ENCODE measurements at places on chromosomes 2 and 18.

DNA sequence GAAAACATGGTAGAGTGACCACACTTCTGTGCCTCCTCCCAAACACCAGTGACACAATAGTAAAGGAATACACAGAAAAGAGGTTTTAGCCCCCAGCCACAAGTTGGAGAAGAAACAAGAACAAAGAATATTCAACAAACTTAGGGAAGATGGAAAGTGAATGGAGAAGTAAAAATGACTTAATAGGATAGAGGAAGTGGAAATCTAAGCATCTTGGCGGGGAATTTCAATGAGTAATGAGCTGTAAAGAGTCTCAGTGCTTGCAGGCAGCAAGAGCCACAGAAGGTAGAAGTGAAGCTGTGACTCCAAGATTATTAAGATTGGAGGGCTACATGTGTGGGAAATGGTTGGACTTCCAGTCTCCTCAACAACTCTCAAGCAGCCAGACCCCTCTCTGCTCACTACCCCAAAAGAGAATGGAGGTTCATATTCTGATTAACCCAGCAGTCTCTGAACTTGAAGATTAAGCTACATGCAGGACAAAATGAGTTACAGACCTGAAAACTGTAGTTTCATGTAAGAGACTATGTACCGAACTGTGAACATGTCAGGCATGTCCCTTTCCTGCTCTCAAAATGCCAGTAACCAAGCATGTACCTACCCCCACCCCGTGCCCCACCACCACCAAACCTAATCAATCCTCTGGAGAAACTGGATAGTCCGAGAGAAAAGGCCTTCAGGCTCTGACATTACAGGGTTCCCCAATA, 16.9 kb upstream of the HNRNPLL start:
- no peak for DNase-seq

GRCh38 chr2:228541789-228542188, 360.3 kb upstream of the SPHKAP start:
- no peak for DNase-seq

DNA sequence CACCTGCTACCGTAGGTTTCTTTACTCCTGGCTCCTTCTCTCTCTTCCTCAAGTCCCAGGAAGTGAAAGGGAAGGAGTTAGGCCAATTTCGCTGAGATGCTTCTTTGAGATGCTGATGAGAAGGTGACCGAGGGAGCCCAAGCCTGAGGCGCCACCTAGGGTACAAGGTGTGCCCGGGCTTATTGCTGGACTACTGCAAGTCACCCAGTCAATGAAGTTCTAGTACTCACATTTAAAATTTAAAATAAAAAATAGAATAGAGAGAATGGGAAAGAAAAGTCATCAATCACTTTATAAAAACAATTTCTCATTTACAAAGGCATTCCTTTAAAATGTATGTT, 45.3 kb downstream of the ACAA2 start:
- DNase-seq: no peak

GRCh38 chr2:172101821-172102390, 794 bp downstream of the DLX2 start:
- peak; percentile 31 for DNase-seq

- no peak for DNase-seq
Observed at GRCh38 chr2:237904831-237905599, 45.6 kb downstream of the RAMP1 start.

- DNase-seq: no peak
Observed at GRCh38 chr2:191041418-191042161, 27.6 kb upstream of the STAT1 start.

- no peak for DNase-seq
Observed at GRCh38 chr2:240048237-240048636, 5.1 kb downstream of the OR6B3 start.

- DNase-seq: no peak
Observed at GRCh38 chr2:30068067-30068466, 78.7 kb upstream of the YPEL5 start.

DNA sequence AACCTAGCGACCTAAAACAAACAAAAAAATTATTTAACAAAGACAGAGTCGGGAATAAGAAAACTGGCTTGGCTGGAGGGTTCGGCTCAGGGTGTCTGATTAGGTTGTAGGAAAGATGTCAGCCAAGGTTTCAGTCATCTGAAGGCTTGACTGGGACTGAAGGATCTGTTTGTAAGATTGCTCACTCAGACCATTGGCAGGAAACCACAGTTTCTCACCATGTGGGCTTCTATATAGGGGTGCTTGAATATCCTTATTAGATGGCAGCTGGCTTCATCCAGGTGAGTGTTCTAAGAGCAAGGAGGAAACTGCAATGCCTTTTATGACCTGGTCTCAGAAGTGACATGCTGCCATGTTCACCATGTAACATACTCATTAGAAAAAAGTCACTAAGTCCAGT, 999 bp upstream of the IL36B start:
- no peak for DNase-seq

DNA sequence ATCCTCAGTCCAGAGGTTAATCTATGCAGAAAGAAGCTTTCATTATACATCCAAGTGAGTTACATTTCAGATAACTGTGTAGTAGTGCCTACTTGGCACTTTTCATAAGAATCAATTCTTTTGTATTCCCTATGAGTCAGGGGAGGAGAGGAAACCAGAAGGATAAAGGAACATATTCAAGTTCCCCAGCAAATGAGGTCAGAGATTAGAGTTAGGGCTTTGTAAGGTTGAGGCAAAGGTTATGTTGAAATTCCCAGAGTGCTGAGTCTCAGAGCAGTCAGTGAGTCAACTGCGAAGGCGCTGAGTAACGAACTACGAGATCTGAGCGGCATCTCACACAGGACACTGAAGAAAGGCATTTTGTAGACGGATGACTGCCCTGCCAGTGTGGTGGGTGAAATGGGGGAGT, 25.1 kb upstream of the ME2 start:
- DNase-seq: no peak

DNA sequence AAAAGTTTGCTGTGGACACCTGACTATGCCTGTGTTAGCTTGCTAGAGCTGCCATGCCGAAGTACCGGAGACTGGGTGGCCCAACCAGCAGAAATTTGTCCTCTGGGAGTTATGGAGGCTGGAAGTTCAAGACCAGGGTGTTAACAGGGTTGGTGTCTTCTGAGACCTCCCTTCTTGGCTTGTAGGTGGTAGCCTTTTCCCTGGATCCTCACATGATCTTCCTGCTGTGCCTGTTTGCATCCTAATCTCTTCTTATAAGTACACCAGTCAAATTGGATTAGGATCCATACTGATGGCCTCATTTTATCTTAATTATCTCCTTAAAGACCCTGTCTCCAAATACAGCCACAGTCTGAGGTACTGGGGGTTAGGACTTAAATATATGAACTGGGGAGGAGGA, 845 bp downstream of the TMEM177 start:
- DNase-seq: no peak

GRCh38 chr2:44777537-44777936, 164.0 kb upstream of the SIX3 start:
- DNase-seq: no peak

DNA sequence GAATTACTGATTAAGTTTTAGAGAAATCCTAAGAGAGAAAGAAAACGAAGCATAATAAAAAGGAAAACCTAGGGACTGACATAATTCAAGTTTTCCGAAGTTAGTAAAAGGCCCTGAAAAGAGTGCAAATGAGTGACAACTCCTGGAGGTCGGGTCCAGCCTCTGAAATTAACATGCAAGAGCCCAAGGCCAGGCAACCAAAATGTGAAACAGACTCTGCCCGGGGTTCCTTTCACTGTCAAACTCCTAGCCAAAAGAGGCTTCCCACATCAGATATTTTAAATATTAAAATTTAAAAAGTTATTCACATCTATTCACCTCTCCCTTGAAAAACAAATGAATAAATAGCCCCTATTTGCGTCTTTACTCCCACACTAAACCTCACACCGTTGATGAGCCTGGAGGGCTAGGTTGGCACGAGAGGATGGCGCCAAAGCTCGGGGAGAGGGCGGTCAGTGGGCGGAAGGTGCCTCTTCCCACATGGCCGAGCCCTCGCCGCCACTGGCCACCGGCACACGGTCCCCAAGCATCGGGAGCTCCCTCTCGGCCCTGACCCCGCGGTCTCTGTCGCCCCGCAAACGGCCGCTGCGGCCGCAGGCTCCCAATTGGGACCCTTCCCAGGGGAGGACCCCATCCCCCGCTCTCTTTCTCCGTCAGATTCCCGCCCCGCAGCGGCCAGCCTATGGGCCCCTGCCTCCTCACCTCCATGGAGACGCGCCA, 630 bp downstream of the PPM1G start:
- DNase-seq: no peak
